Stimulated activated CD4-positive, alpha-beta T cell treated with anti-CD3 and anti-CD28 coated beads, Interleukin-4, amount 100 ng/mL, for 4 hours (primary cell): ENCODE measurements at places on chromosomes 11 and 22.

DNA sequence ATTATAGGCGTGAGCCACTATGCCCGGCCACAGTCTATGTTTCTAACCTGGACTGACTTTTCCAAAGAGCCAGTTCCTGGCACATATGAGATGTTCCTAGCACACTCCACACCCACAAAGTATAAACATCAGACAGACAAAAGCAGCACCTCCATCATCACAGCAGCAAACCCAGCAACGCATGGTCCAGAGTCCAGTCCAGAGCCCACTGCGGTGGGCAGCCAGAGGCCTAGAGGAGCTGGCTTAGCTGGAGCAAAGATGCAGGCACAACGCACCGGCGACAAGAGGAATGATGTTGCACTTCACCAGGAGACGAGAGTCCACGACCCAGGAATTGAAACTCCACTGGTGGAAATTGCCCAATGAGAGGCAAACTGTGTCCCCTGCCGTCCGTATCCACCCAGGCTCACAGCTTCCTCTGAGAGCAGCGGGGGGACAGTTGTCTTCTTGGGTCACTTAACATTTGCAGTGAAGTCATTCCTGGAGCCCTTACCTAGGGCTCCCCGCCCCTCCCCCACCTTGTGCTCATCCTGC, 36.6 kb downstream of the RPS6KA4 start:
- DNase-seq = no peak

DNA sequence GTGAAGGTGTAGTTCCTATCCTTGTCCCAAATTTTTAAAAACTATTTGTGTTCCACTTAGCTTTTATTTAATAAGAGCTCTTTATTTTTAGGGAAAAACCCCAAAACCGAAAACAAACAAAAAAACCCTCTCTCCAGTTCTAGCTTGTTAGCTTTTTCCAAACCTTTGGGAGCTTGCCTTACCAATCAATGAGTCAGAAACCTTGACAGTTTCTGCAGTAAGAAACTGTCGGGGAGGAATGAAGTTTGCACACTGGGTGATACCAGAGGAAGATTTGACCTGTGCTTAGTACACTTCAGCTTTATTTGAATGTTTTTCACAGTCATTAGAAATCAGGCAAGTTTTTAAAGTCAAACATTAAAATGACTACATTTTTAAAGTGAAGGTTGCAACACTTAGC, 105.0 kb downstream of the FAT3 start:
- no peak for DNase-seq

DNA sequence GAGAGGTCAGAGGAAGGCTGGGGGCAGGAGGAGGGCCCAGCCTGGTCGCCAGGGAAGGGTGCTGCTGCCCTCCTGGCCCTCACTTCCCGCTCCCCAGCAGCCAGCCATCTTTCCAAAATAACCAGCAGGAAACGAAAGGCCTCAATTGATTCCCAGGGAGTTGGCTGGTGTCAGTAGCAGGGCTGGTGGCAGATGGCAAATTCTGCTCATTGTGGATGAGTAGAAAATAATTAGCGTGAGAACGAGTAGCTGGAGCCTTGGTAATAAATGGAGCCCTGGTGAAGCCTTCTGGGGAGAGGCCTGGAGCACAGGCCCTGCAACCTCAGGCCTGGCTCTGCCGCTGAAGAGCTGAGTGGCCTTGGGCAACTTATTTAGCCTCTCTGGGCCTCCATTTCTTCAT, 31.3 kb downstream of the DAGLA start:
- no peak for DNase-seq

DNA sequence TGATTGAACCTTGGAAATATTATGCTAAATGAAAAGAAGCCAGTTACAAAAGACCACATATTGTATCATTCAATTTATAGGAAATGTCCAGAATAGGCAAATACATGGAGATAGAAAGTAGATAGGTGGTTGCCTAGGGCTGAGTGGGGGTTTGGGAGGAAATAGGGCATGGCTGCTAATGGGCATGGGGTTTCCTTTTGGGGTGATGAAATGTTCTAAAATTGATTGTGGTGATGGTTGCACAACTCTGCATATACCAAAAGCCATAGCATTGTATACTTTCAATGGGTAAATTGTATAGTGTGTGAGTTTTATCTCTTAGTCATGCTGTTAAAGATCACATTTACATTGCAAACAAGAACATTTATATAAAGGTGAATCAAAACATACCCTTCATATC, 48.7 kb downstream of the LDLRAD3 start:
- DNase-seq = no peak

GRCh38 chr22:38863531-38864131, 8.4 kb downstream of the CBX6 start:
- no peak for DNase-seq
